ENCODE measurements at places on chromosomes 2 and 18. TPM values are rescaled to one million over a fixed set of nuclear protein-coding genes. Genes with fewer than 3 reads are reported as not detected.

Gene LIMS3
- total RNA-seq, result not detected

Gene GATA6
- total RNA-seq, result 0.14 TPM

Gene RAD51AP2
- not detected for total RNA-seq

Gene RALBP1
- total RNA-seq, result 6.5 TPM

DNA sequence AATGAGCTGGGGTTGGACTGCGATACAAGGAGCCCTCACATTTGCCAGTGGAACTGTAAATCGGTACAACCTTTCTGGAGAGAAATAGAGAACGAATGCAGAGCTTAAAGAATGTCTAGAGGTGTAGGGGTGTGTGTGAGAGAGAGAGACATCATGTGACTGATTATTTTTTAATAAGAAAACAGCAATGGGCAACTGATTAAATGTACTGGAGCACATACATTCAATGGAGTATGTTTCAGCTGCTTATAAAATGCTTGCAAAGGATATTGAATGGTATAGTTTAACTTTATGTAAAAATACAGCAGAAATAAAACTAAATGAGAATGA, 391 bp upstream of the TMEM17 start:
- peak overlapping the region; percentile 51 for H3K4me3 ChIP-seq
- no peaks in the 10 kb centered on the region for H3K36me3 ChIP-seq
- no peak overlapping the region for H3K27ac ChIP-seq
- H3K27me3 ChIP-seq, result peaks cover 15% of the 10 kb centered on the region
- DNase-seq, result no peak
- H3K4me1 ChIP-seq, result peaks cover 3% of the 10 kb centered on the region

DNA sequence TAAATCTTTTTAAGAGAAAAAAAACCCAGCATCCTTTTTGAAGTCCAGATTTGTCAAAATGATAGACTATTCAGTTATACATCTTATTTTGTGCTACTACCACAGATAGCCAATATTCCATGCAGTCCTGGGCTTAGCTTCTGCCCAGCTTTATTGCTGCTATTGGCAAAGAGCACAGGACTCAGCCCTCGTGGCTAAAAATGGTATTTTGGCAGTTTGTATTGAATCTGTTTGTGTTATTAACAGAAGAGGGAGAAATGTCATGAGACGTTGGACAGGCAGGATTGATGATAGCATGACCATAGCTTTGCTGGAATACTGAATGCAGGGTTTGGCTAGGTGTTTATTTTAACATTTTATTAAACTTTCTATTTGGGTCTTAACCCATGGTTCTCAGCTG, 19.4 kb downstream of the ELAC1 start:
- H3K36me3 ChIP-seq, result peaks cover 17% of the 10 kb centered on the region
- no peak for DNase-seq
- no peaks in the 10 kb centered on the region for H3K4me1 ChIP-seq
- no peaks in the 10 kb centered on the region for H3K27me3 ChIP-seq
- no peak overlapping the region for H3K27ac ChIP-seq
- no peak overlapping the region for H3K4me3 ChIP-seq

DNA sequence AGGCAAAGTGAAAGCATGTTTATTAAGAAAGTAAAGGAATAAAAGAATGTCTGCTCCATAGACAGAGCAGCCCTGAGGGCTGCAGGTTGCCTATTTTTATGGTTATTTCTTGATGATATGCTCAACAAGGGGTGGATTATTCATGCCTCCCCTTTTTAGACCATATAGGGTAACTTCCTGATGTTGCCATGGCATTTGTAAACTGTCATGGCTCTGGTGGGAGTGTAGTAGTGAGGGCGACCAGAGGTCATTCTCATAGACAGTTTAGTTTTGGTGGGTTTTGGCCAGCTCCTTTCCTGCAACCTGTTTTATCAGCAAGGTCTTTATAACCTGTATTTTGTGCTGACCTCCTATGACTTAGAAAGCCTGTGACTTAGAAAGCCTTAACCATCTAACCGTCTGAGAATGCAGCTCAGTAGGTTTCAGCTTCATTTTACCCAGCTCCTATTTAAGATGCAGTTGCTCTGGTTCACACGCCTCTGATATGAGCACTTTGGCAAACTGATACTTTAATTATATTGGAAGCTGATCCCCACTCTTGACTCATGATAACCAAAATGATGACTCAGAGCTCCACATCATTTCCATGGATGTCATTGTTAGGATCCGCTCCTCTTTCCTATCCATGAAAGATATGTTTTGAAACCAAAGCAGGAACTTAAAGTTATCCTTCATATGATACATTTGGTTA, 14.5 kb upstream of the ERMN start:
- H3K36me3 ChIP-seq, result no peaks in the 10 kb centered on the region
- no peak for DNase-seq
- no peak overlapping the region for H3K27ac ChIP-seq
- H3K4me3 ChIP-seq, result no peak overlapping the region

GRCh38 chr2:47536696-47537095, 133.7 kb downstream of the MSH2 start:
- no peaks in the 10 kb centered on the region for H3K27me3 ChIP-seq
- H3K27ac ChIP-seq, result no peak overlapping the region
- no peak for DNase-seq
- no peaks in the 10 kb centered on the region for H3K36me3 ChIP-seq
- H3K4me1 ChIP-seq, result no peaks in the 10 kb centered on the region
- no peak overlapping the region for H3K4me3 ChIP-seq

DNA sequence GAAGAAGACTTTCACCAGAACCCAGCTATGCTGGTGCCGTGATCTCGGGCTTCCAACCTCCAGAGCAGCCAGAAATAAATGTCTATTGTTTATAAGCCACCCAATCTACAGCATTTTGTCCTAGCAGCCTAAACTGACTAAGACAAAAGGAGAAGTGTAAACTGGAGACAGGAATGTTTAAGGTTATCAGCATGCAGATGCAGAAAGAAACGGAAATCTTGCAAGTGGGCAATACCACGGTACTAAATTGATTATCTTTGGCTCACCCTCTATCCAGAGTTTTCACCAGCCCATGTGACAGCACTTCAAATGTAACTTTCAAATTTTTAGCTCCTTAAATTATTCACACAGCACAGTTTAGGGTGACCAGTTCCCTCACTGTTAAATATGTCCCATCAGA, 5.7 kb upstream of the CAPN14 start:
- DNase-seq, result no peak
- no peaks in the 10 kb centered on the region for H3K36me3 ChIP-seq
- no peak overlapping the region for H3K4me3 ChIP-seq
- H3K27me3 ChIP-seq, result no peaks in the 10 kb centered on the region
- H3K4me1 ChIP-seq, result no peaks in the 10 kb centered on the region

DNA sequence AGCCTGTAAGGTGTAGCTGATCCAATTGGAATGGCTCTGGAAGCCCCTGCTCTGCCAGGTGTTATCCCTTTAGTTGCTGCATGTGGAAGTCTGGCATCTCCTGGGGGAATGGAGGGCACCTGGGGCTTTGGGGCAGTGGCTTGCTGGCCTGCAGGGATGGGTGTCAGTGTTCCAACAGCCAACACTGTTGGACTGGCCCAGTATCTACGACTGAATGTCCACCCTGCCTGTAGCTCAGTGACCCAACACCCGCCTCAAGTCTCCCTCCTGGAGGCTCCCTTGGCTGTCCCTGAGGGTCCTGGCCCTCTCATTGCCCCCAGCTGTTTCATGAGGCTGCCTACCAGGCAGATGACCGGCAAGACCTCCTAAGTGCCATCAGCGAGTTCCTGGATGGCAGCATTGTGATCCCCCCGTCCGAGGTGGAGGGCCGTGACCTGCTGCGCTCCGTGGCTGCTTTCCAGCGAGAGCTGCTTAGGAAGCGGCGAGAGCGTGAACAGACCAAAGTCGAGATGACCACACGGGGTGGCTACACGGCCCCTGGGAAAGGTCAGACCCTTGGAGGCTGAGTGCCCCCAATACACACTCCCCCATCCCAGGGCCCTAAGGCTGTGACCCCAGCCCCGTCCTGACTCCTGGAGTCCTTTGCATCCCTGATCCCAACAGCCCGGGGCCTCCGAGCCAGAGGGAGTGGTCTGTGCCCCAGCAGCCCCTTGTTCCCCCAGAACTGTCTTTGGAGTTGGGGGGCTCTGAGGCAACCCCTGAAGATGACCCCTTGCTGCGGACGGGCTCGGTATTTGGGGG, 7.7 kb downstream of the SLC4A3 start:
- DNase-seq, result no peak
- no peaks in the 10 kb centered on the region for H3K4me1 ChIP-seq
- no peak overlapping the region for H3K4me3 ChIP-seq

GRCh38 chr2:201203916-201204654, 21.1 kb downstream of the CASP10 start:
- peaks cover 51% of the 10 kb centered on the region for H3K36me3 ChIP-seq
- H3K4me1 ChIP-seq, result peaks cover 20% of the 10 kb centered on the region
- no peak overlapping the region for H3K27ac ChIP-seq
- no peak for DNase-seq
- no peak overlapping the region for H3K4me3 ChIP-seq
- no peaks in the 10 kb centered on the region for H3K27me3 ChIP-seq

DNA sequence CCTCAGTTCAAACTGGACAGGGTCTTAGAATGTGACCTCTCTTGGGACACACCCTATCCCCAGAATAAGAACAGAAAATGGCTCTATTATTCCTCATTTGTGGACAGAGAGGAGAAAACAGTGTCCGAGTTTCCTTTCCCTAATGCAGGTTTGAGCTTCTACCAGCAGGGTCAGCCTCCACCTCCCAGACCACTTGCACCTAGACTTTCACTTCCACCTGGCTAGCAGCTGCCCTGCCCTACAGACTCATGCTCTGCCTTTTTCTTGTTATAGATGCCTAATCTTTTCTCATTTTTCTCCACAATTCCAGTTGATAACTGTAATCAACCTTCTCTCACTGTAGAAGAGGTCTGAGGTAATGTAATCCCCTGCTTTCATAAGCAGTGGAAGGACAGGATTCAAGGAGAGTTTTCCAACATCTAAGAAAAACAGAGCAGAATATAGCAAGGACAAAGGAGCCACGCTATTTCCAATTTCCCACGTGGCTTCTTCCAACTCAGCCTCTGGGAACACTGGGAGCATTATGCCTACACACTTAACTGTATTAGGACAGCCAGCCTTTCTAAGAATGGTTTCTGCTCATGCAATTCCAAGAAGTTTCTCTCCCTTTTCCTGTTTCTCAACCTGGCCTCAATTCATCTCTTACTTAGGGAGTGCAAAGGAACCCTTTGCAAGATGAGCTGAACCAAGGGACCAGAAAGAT, 239.8 kb downstream of the BCL11A start:
- H3K27me3 ChIP-seq, result no peaks in the 10 kb centered on the region
- DNase-seq, result no peak
- H3K27ac ChIP-seq, result no peak overlapping the region

DNA sequence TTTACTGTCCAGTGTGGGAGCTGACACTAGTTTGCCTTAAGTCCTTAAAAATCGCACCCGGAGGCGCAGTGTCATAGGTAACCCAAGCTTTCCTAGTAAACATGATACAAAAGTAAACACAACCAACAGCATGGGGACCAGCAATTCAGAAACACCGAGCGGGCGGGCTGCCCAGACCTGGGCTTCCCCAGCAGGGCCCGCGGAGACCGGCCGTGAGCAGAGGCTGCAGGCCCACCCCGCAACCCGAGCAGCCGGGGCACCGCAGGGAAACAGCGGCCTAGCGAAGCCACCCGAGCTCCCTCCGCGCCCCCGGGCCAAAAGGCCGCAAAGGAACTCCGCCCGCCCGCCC, 296 bp downstream of the TTC21B start:
- peak overlapping the region; percentile 61 for H3K27ac ChIP-seq
- peaks cover 7% of the 10 kb centered on the region for H3K36me3 ChIP-seq
- H3K4me1 ChIP-seq, result peaks cover 25% of the 10 kb centered on the region
- H3K27me3 ChIP-seq, result no peaks in the 10 kb centered on the region

GRCh38 chr2:5700551-5700950, 8.4 kb downstream of the SOX11 start:
- no peak for DNase-seq
- H3K27ac ChIP-seq, result no peak overlapping the region
- H3K4me1 ChIP-seq, result no peaks in the 10 kb centered on the region
- H3K36me3 ChIP-seq, result no peaks in the 10 kb centered on the region
- H3K4me3 ChIP-seq, result no peak overlapping the region

DNA sequence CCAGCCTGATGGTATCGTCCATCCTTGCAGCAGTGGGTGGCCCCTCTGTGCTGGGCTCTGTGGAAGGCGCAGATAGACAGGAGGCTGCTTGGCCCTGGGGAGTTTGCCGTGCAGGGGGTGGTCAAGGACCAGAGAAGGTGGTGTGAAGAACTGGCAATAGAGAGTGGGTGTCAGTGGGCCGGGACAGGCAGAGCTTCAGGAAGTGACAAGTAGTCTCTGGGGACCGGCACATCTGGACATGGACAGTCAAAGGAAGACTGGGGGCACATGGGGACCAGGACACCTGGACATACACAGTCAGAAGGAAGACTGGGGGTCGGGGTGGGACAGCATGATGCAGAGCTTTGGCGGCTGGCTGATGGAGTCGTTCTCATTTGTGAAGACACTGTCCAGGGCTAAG, 335.9 kb downstream of the AGAP1 start:
- no peak overlapping the region for H3K4me3 ChIP-seq
- H3K36me3 ChIP-seq, result no peaks in the 10 kb centered on the region
- no peak for DNase-seq

DNA sequence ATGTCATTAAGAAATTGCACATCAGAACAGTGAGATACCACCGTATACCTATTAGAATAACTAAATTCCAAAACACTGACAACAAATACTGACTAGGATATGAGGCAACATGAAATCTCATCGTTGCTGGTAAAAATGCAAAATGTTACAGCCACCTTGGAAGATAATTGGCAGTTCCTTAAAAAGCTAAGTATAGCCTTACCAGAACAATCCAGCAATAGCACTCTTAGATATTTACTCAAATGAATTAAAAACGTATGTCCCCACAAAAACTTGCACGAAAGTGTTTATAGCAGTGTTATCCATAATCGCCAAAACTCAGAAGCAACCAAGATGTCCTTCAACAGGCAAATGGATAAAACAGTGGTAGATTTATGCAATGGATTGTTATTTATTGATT, 241.7 kb downstream of the EPHA4 start:
- DNase-seq, result no peak
- H3K27me3 ChIP-seq, result no peaks in the 10 kb centered on the region
- H3K36me3 ChIP-seq, result no peaks in the 10 kb centered on the region

GRCh38 chr2:102967451-102967850, 205.6 kb downstream of the TMEM182 start:
- DNase-seq, result no peak
- H3K4me1 ChIP-seq, result no peaks in the 10 kb centered on the region
- no peak overlapping the region for H3K4me3 ChIP-seq
- H3K27ac ChIP-seq, result no peak overlapping the region

DNA sequence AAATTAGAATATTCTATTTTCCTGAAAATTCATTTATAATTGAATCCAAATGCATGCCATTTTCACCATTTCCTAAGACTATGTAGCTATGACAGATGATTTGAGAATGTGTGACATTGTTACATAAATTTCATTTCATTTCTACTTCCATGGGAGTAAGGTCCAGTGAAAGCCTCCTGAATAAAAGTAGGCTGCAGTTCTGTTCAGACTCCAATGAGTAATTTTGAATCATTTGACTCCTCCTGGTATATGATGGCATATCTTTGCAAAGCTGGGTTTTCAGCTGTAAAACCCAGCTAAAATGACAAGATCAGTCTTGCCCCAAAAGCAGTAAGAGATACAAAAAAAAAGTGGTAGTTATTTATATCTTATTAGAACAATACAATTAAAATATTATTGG, 101.0 kb upstream of the DNAJC10 start:
- DNase-seq, result no peak
- no peak overlapping the region for H3K4me3 ChIP-seq
- H3K36me3 ChIP-seq, result no peaks in the 10 kb centered on the region
- H3K27ac ChIP-seq, result no peak overlapping the region
- H3K27me3 ChIP-seq, result no peaks in the 10 kb centered on the region
- no peaks in the 10 kb centered on the region for H3K4me1 ChIP-seq

GRCh38 chr2:207777124-207777523, 7.4 kb upstream of the FZD5 start:
- H3K4me1 ChIP-seq, result no peaks in the 10 kb centered on the region
